Stimulated activated CD4-positive, alpha-beta T cell treated with anti-CD3 and anti-CD28 coated beads, TNF-alpha, amount 100 ng/mL, for 4 hours (primary cell): ENCODE measurements at places on chromosomes 13 and 19.

- no peak for DNase-seq
Measured at GRCh38 chr13:111265006-111265700, 55.3 kb upstream of the TEX29 start.

DNA sequence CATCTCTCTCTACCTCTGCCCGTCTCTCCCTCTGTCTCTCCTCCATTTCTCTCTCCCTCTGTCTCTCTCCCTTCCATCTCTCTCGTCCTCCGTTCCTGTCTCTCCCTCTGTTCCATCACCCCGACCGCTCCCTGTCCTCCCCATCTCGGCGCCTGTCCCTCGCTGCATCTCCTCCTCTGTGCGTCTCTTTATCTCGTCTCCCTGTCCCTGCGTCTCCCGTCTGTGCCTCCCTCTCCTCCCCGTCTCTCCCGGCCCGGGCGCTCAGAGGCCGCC lies 4.6 kb downstream of the GRIN2D start:
- no peak for DNase-seq

DNA sequence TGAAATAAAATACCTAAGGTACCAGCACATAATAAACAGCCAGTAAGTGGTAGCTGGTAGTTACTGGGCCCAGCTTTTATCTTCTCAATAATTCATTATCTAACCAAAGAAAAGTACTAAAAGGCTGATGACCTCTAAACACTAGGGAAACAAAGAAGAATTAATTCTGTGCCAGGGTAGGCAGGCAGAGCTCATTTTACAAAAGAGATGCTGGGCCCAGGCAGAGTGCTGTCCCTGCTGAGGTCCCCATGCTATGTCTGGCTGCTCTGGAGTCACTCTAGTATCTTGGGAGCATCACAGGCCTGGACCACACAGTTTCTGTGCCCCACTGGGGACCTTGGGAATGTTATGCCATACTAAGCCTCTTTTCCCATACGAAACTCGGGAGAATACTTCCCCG lies 18.2 kb downstream of the ZNF507 start:
- no peak for DNase-seq

GRCh38 chr13:112947796-112948195 lies 21.2 kb upstream of the MCF2L start:
- DNase-seq, result no peak
